ENCODE measurements at places on chromosomes 12 and 14.

- DNase-seq = peak; percentile 94
Observed at GRCh38 chr14:61145034-61145902, 135.9 kb downstream of the TMEM30B start.

- no peak for DNase-seq
Observed at GRCh38 chr12:88753066-88753465, 172.8 kb upstream of the KITLG start.

DNA sequence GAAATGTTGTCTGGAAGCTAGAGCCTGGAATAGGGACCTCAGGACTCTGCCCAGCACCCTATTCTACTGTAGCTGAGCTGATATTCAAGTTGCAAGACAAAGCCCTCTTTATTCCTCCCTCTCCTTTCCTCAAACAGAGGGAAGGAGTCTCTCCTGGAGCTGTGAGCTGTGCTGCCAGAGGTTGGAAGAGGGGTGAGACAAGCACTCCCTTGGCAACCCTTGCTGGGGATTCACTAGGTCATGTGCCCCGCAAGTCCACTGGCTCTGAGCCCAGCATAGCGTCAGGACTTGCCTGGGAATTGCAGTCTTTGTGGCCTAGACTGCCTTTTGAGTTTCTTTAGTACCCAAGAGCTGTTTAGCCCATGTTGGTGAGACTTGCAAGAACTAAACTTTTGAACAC is 11.4 kb upstream of the ASCL1 start:
- DNase-seq = no peak

DNA sequence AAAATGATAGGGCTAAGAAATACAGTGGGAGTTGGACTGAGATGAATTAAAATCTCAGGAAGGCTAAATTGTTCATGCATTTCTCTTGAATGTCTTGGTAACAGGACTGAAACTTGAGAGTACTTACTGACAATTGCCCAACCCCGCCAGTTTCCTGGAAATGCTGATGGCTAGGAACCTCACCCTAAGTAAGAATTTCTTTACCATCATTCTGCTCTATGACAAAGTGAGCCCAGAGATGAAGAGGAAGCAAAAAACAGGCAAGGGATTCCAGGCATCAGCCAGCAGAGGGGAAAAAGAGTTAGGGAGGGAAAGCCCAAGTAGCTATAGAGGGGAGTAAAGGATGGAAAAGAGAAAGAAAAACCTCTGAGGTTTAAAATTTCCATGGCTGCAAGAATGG is 397.7 kb downstream of the MDGA2 start:
- no peak for DNase-seq

- DNase-seq = no peak
Observed at GRCh38 chr12:46609273-46609623, 216.5 kb downstream of the SLC38A4 start.

- DNase-seq = no peak
Observed at GRCh38 chr12:53197011-53197640, 9.9 kb downstream of the ITGB7 start.

DNA sequence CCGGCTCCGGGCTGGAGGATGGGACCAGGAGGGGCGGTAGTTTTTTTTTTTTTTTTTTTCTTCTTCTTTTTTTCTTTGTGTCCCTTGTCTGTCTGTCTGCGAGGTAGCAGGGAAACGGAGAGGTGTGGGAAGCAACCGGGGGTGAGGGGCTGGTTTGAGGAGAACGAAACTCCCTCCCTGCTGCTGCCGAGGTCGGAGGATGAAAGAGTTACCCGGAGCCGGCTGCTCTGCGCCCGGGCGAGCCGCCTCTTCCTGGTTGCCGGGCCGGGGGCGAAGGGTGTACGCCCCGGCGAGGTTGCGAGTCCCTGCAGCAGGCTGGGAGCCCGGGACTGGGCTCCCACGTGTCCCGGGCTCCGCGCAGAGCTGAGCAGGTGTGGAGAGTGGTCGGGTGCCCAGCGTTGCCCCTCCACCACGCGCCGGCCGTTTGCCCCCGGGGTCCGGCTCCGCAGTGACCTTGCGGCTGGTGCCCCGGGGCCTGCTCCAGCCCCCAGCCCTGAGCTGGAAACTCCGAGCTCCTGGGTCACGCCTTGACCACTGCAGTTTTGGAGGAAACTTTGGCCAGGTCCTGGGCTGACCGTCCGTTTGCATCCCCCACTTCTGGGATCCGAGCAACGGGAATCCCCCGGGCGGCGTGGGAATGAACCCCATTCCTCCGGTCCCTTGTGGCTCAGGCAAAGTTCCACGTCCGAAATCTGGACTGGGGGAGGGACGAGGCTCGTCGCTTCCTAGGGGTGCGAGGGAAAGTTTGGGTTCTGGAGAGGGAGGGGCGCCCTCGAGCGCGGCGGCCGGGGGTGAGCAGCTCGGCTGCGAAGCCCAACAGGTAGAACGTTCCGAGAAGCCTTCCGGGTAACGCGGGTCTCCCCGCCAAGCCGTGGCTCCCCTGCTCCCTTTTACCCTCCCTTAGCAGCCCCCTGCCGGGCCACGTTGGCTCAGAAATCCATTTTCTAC is 1.3 kb downstream of the CHST11 start:
- no peak for DNase-seq

- peak; percentile 63 for DNase-seq
Observed at GRCh38 chr12:80268924-80269749, 169.8 kb downstream of the OTOGL start.

- DNase-seq = no peak
Observed at GRCh38 chr12:89895101-89895500, 186.5 kb upstream of the ATP2B1 start.

DNA sequence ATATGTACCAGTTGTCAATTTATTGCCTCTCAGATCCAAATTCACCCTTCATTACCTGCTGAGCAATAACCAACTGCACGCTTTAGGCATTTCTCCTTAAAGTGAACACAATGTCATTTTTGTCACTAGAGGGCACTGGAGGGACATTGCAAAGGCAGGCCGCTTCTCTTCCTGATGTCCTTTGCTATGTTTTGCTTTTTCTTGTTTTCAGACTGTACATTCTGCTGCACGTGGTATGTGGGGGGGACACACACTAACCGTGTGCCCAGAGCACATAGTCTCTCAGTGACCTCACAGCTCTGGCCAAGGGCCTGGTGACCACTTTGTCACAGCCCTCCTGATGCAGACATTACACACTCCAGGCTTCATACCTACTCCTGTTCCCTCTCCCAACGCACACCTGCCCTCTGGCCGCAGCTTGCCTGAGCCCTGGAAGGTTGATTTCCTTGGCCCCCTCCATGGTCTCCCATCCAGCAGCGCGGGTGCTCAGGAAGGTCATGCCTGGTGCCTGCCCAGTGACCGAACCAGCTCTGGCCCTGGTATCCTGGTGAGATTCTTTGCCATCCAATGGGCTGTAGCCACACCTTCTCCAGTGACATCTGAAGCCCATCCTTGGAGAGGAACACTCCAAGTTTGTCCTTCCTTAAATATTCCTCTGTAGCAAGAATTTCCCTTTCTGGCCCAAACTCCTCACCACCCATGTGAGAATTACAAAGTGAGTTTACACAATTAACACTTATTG is 39.9 kb downstream of the MYO1H start:
- DNase-seq = no peak

DNA sequence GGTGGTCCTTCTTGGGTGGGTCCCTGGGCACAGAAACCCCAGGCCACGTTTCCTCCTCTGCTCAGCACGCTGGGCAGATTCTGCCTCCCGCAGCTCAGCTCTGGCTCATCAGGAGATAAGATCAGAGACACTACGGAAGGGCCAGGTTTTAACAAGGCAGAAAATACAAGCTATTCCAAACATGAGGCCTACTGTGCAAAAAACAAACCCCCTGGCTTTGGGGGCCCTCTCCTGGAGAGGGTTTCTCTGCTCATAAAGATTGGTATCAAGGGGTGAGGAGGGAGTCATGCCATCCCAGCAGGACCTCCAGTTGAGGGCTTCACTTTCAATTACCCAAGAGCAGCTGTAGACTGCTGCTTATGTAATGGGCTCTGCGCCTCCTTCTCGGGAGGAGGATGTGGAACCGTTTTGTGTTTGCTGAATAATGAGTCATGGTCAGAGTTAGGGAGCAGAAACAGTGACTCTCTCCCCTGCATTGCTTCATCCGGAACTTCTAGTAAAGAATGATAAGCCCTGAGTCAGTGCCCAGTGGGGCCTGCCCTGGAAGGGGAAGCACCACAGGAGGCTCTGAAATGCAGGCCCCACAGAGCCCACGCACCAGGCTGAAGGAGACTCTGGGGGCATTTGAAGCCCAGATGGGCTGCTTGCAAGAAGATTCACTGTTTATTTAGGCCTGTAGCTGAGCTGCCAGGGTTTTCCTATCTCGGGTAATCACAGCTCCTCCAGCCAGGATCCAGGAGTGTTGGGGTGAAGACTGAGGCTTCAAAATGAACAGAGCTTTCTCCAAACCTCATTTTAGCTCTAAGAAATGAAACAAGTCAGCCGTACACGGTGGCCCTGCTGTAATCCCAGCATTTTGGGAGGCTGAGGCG is 79.3 kb downstream of the SSPN start:
- peak; percentile 98 for DNase-seq

DNA sequence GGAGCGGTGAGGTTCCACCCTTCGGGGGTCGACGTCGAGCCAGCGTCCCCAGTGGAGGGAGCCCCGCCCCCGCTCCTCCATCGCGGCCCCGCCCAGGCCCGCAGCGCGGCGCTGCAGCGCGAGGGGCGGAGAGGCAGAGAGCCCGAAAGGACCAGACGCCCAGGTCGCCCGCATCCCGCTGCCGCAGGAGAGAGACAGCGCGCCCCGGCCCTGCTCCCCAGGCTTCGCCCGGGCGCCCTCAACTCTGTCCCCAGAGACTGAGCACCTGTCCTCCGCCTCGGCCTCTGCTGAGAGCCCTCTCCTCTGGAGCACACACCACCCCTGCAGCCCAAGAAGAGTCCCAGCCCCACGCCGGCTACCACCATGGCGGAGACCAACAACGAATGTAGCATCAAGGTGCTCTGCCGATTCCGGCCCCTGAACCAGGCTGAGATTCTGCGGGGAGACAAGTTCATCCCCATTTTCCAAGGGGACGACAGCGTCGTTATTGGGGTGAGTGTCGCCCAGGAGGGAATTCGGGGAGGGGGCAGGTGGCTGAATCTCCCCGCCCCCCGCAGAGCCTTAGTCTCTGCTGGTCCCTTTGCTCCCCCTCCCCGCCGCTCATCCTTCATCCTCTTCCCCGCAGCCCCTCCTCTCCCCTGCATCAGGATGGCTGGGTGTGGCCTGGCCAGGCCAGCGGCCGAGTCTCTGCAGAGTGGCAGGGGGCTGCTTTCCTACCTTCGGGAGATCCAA is at the start of gene KIF5A:
Gene KIF5A, plus strand, starts transcription at position 136 of the 732 bp plus-strand sequence. Its CDS starts 228 bp downstream, at position 364.
- no peak for DNase-seq

- no peak for DNase-seq
Observed at GRCh38 chr12:90836689-90837088, 118.3 kb downstream of the CCER1 start.

GRCh38 chr12:124881123-124881522 is 17.5 kb upstream of the SCARB1 start:
- DNase-seq = no peak

GRCh38 chr12:93010461-93010860 is 81.4 kb upstream of the EEA1 start:
- no peak for DNase-seq

DNA sequence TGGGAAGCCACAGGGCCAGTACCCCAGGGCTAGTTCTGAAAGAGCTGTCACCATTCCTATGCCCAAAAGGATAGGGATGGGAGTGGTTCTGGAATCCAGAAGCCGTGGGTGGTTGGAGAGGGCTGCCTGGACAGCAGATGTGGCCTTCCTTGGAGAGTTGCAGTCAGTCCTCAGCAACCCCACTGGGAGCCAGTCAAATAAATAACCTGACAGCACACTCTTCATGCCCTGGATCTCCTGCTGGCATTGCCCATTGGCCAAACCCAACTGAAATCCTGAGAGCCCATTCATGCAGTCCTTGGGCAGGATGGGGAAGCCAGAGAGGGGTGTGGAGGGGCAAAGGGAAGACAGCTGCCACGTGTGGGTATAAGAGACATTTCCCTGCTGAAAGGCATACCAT is 128.2 kb downstream of the PTPN11 start:
- no peak for DNase-seq

- no peak for DNase-seq
Observed at GRCh38 chr14:67453575-67454300, 34.8 kb downstream of the TMEM229B start.

- DNase-seq = no peak
Observed at GRCh38 chr14:77023001-77023996, 5.2 kb downstream of the IRF2BPL start.

GRCh38 chr14:41986083-41986645 is 379.5 kb downstream of the LRFN5 start:
- no peak for DNase-seq

DNA sequence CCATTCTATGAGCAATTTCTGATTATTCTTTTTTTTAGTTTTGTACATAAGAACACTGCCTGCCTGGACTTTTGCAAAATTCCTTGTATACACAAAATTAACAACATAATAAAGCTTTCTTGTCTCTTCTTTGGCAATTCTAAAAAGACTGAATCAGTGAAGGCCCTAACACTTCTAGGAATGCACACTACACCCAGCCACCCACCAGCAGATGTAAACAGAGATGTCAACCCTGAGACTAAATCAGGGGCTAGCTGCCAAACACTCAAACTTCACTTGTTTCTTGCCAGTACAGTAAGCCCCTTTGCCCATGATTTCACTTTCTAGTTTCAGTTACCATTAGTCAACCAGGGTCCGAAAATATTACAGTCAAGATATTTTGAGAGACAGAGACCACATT is 15.5 kb downstream of the DCAF5 start:
- no peak for DNase-seq

- no peak for DNase-seq
Observed at GRCh38 chr12:88627501-88627900, 47.2 kb upstream of the KITLG start.

DNA sequence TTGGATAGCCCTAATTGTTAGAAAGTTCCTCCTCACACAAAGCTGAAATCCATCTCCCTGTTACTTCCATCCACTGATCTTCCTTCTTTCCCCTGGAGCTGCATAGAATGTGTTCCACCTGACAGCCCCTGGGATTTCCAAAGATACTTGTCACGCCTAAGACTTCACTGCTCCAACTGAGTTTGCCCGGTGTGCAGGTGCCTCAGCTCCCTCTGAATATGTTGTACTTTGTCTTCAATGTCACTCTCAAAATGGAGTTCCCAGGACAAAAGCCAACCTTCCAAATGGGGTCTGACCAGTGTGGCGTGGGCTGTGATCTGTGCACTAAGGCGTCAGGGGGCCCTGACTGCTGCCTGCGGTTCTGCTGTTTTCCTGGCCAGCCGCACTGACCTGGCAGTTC is 42.8 kb downstream of the CACNA2D4 start:
- DNase-seq = no peak

DNA sequence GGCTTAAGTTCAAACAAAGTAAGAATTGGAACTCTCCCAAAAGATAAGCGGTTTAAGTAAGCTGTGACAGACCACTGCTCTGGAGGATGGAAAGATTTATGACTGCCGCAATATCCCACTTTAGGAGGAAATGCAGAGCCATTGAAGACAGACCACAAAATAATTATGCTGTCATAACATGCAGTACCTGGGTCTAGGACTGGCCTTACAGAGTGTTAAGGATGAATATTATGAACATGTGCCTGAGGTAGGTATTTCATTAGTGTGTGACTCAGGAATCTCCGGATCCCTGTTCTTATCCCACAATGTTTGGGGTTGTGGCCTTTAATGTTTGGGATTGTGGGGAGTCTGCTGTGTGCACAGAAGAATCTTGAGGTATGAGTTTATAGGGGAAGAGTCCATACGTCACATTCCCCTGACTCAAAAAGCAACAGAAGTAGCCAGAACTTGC is 114.9 kb downstream of the SAMD4A start:
- DNase-seq = no peak

Data from AG04449 (cell line).